ENCODE measurements at places on chromosomes 7 and 10. TPM values are rescaled to one million over a fixed set of nuclear protein-coding genes. Genes with fewer than 3 reads are reported as not detected.

Gene NAT16
- not detected for polyA plus RNA-seq

Gene FAM237B
- polyA plus RNA-seq, result not detected

Gene AFAP1L2
- polyA plus RNA-seq, result 0.62 TPM

Gene ZNF783
- polyA plus RNA-seq, result 0.77 TPM

Gene VPS37D
- polyA plus RNA-seq, result not detected

Gene HOXA3
- polyA plus RNA-seq, result not detected

Gene GSAP
- 18.9 TPM for polyA plus RNA-seq

Gene INHBA
- polyA plus RNA-seq, result 0.42 TPM

Gene SCIN
- polyA plus RNA-seq, result not detected

Gene KCNMA1
- polyA plus RNA-seq, result 500 TPM

Gene ADAM12
- 1.7 TPM for polyA plus RNA-seq

Gene ZNF425
- 2.4 TPM for polyA plus RNA-seq

Gene LRRD1
- polyA plus RNA-seq, result not detected

Gene GLCCI1
- 14.6 TPM for polyA plus RNA-seq

Gene PI4K2A
- 6.8 TPM for polyA plus RNA-seq

Gene ARMC3
- polyA plus RNA-seq, result not detected

Gene IFIT5
- 11.0 TPM for polyA plus RNA-seq

Gene POU6F2
- polyA plus RNA-seq, result 4.6 TPM

Gene GRID1
- polyA plus RNA-seq, result 3.9 TPM

Gene PRLHR
- not detected for polyA plus RNA-seq

Gene SRGN
- polyA plus RNA-seq, result 6.8 TPM

Gene MET
- 2.1 TPM for polyA plus RNA-seq

Gene RPEL1
- not detected for polyA plus RNA-seq

Gene OR2A7
- not detected for polyA plus RNA-seq

Gene HECTD2
- 38.8 TPM for polyA plus RNA-seq

Gene ADCYAP1R1
- 1.1 TPM for polyA plus RNA-seq

Gene SPDYE2
- not detected for polyA plus RNA-seq

Gene ANKRD16
- polyA plus RNA-seq, result 3.3 TPM

Gene FAM241B
- 18.0 TPM for polyA plus RNA-seq

Gene ITPRID1
- polyA plus RNA-seq, result not detected

Gene PITRM1
- 70.8 TPM for polyA plus RNA-seq

Gene TMEM139
- polyA plus RNA-seq, result 2.9 TPM

Gene HSPA14
- 39.1 TPM for polyA plus RNA-seq

Gene CADPS2
- 23.2 TPM for polyA plus RNA-seq

Gene NRCAM
- 522 TPM for polyA plus RNA-seq

Gene MSMB
- polyA plus RNA-seq, result not detected

Gene MCM10
- 0.12 TPM for polyA plus RNA-seq

Gene FFAR4
- not detected for polyA plus RNA-seq

Gene DNAJC12
- 151 TPM for polyA plus RNA-seq

Gene FAM131B
- 0.35 TPM for polyA plus RNA-seq

Gene TIMM23
- 219 TPM for polyA plus RNA-seq

Gene LDB3
- 2.1 TPM for polyA plus RNA-seq

Gene DHTKD1
- 4.0 TPM for polyA plus RNA-seq

Gene MUC12
- polyA plus RNA-seq, result not detected

Gene MRLN
- polyA plus RNA-seq, result 5.6 TPM

Gene THSD7A
- polyA plus RNA-seq, result 40.7 TPM

Gene SLC26A5
- polyA plus RNA-seq, result not detected

Gene LAMB1
- 42.0 TPM for polyA plus RNA-seq

Gene GPR15LG
- polyA plus RNA-seq, result not detected

Gene OR6B1
- polyA plus RNA-seq, result not detected
